ENCODE measurements at places on chromosomes 16 and 17.
A peak's percentile ranks its signal among the peaks of the same experiment; 100 is the strongest.

DNA sequence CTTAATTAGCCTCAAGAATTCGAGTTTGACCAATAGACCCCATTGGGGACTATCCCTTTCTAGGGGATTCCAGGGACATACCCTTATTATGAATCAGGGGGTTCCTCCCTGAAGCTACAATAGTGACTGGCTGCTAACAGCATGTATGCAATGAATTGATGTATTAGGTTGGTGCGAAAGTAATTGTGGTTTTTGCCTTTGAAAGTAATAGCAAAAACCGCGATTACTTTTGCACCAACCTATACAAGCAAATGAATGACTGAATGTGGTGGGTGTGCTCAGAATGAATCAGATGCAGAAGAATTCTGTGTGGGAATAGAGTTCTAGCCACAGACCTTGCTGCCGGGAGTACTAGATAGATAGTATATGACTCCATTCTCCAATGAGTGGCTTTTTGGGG is 76.7 kb downstream of the HLF start:
- peak; percentile 55 for DNase-seq

GRCh38 chr17:7029659-7030058 is 6.2 kb upstream of the SLC16A13 start:
- no peak for DNase-seq

GRCh38 chr17:12574525-12574924 is 91.2 kb upstream of the MYOCD start:
- DNase-seq: no peak

- DNase-seq: no peak
Measured at GRCh38 chr17:68289936-68290267, 1.0 kb downstream of the SLC16A6 start.

GRCh38 chr17:11550431-11550830 is 47.8 kb upstream of the DNAH9 start:
- DNase-seq: no peak

DNA sequence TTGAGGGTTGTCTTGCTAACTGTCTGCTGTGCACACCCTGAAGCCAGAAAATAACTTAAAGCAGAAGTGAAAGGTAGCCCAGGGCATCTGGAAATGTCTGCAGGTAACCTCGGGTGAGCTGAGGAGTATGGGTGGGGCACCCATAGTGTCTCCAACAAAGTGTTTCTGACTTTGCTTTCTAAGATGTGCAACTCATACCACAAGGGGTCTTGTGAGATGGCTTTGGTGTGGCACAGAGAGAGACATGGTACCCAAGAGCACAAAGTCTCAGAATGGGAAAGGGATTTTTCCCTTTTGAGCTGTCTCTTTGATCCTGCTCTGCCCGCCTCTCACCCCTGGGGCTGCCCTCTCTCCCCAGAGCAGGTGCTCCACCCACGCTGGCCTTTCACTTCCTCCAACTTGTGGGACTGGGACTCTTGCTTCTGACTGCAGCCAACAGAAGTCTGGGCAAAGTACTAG is 6.9 kb downstream of the CHD9 start:
- no peak for DNase-seq

DNA sequence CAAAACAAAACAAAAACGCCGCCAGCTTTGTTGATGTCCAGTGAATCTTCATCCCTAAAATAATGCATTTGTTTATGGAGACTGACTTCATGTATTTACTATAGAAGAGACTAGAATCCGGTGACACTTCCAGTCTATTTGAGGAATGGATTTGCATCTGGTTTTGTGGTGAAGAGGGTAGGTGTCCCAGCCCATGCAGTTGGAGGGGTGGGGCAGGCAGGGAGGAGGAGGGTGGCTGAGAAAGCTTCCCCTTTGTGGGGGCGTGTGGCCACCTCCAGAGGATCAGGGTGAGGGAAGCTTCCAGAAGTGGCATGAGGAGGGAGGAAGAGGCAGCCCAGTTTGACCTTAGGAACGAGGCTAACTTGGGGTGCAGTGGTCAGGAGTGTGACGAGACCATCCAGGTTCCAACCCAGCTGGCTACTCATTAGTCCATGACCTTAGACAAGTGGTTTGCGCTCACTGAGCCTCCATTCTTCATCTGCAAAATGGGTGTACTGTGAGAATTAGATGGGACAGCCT is 69.5 kb downstream of the CMIP start:
- DNase-seq: no peak

- no peak for DNase-seq
Measured at GRCh38 chr17:14398766-14399165, 97.9 kb downstream of the HS3ST3B1 start.

DNA sequence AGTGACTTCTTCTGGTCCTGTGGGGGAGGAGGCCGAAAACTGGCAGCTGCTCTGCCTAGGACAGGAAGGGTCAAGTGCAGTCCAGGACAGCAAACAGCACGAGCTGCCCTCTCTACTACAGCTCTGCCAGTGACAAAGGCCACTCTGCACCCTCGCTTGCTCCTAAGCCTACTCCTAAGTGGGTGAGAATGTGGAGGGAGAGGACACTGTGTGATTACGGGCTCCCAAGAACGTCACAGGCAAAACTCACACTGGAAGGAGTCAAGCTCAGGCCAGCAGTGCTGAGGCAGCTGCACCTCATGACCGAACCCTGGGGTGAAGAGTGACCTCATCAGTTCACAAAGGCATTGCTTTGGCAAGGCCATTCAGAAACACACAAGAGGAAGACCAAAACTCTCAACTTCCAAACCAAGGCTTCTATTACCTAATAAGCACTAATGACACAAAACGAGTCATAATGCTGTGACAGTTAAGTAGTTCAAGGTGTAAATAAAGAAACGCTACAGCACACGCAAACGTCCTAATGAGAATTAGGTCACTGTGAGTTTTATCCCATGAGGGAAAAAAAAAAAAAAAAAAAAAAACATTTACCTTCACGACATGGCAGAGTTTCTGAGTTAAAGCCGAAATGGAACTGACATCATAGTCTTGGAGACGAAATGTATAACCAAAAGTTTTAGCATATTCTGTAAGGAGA is 35.1 kb downstream of the MARF1 start:
- DNase-seq: no peak

DNA sequence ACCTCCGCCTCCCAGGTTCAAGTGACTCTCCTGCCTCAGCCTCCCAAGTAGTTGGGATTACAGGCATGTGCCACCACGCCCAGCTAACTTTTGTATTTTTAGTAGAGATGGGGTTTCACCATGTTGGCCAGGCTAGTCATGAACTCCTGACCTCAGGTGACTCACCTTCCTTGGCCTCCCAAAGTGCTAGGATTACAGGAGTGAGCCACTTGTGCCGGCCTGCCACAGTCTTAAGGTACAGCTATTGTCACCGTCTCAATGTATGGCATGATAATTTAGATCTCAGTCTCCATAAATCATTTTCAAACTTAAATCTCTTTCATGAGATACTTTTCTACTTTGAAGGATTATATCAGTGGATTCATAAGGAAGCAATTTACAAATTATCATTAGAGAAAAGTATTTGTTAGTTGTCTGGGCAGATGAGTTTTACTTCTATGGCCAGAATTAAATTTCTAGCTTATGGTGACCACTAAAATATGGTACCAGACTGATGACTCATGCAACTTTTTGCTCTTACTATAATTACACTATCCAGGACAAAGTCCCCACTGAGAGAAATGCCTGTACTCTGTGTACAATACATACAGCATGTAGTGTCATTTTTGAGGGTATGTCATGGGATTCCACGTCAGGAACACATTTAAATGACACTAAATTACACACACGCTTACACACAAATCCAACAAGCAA is 1230.3 kb upstream of the GOT2 start:
- DNase-seq: no peak

GRCh38 chr17:17636272-17636885 is 44.9 kb upstream of the PEMT start:
- no peak for DNase-seq

DNA sequence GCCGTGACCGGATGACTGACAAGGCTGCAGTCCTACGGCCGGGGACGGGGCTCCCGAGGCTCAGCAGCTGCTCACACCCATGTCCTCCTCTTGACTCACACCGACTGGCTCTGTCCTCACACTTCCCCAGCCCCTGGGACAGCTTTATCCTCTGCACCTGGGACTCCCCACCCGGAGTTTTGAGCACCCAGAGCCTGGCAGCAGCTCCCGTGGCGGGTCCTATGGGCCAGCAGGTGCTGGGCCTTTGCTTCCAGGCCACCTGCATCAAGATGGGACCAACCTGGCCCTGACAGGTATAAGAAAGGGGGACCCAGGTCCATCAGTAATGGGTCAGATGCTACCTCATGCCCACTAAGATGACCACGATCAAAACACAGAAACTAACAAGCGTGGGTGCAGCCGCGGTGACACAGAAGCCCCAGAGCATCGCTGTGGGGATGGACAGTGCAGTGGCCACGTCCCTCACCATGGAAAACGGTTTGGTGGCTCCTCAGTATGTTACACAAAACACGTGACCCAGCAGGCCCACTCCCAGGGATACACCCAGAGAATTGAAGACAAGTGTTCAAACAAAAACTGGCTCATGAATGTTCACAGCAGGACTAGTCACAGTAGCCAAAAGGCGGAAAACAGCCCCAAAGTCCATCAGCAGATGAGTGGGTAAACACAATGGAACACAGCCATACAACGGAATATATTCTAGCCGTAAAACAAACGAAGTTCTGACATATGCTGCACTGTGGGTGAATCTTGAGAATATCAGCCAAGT is 3.3 kb upstream of the NOTUM start:
- DNase-seq: no peak

GRCh38 chr17:75252039-75252816 is 9.2 kb downstream of the GGA3 start:
- no peak for DNase-seq

GRCh38 chr17:65449495-65449894 is 112.0 kb downstream of the AXIN2 start:
- no peak for DNase-seq

DNA sequence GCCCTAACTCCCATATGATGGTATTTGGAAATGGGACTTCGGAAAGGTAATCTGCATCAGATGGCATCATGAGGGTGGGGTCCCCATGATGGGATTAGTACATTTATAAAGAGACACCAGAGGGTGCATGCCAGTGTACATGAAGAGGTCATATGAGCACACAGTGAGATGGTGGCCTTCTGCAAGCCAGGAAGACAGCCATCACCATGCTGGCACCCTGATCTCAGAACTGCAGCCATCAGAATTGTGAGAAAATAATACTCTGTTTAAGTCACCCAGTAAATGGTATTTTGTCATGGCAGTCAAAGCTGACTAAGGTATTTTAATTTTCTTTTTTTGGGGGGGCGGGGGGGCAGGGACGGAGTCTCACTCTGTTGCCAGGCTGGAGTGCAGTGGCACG is 47.1 kb upstream of the ABCA10 start:
- no peak for DNase-seq

GRCh38 chr17:67566656-67567055 is 151.1 kb upstream of the NOL11 start:
- DNase-seq: no peak

DNA sequence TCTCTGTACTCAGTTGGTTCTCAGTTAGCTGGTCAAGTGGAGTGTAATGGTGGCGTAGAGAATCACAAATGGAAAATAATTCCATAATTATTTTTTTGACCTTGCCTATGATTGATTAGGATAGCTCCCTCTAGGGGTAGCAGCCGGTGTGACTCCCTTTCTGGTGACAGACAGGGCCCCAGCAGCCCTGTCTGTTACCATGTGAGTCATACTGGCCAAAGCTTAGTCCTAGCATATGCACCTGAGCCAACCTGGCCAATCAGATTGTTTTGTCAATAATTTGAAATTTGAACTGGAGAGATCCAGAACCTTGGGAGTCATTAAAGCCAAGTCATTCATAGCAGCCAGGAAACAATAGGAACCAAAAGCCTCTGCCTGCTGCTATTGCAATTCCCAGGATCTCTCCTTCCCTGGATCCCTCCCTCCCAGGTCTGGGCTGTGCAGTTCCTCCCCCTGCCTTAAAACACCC is 5.6 kb downstream of the PNPO start:
- peak; percentile 73 for DNase-seq

DNA sequence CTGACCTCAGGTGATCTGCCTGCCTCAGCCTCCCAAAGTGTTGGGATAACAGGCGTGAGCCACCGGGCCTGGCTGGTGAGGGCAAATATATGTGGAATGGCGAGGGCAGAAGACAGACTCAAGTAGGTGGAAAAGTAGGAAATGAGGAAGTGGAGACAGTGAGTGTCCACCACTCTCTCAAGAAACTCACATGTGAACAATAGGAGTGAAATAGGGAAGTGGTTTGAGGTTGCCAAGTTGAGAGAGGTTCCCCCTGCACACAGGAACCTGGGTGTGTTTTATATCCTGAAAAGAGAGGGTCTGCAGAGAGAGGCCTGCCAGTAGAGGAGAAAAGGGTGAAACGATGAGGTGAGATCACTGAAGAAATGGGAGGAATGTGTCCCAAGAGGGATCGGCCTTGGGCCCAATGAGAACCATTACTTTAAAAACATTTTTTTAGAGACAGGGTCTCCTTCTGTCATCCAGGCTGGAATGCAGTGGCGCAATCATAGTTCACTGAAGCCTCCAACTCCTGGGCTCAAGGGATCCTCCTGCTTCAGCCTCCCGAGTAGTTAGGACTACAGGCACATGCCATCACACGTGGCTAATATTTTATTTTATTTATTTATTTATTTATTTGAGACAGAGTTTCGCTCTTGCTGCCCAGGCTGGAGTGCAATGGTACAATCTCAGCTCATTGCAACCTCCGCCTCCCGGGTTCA is 17.1 kb upstream of the CORO1A start:
- no peak for DNase-seq

GRCh38 chr16:12371497-12371896 is 395.0 kb downstream of the SNX29 start:
- DNase-seq: no peak

DNA sequence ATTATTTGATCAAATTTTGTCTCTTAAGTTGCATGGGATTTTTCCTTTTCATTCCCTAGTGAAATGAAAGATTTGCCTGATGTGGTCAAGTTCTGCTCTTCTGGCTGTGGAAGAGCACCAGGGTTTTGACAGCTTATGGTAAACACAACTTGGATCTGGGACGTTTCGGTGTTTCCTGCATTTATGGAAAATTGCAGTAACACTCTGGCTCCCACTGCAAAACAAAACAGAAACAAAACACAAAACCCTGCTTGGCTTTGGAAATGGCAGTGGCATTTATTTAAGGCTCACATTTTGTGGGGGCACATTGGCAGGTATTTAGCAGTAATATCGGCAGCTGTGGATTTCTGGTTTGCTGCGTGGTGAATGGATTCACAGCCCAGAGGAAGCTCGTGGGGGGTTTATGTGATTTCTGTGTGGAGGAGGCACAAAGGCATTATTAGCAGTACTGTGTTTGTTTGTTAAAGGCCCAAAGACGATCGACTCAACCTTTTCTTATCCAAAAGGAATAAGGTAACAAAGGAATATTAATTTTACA is 377.8 kb downstream of the SNX29 start:
- no peak for DNase-seq

GRCh38 chr17:17070931-17071330 is 28.7 kb downstream of the MPRIP start:
- no peak for DNase-seq

DNA sequence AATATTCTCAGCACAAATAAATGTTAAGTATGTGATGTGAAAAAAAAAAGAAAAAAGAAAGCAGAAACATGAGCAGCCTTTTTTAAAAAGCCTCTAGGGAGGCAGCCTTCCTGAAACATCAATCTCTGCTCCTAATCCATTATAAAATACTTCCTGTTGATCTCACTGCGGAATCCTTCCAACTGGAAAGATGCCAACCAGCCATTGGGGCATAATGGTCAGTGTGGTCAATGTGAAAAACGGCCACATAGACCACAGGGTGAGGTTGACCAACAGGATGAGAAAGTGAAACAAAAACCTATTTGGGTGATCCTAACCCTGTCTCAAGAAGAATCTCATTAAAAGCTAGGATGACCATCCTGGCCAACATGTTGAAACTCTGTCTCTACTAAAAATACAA is 26.1 kb upstream of the ABCA8 start:
- peak; percentile 81 for DNase-seq

- DNase-seq: no peak
Measured at GRCh38 chr17:81470270-81470943, 42.2 kb downstream of the ACTG1 start.
